Activated naive CD8-positive, alpha-beta T cell treated with anti-CD3 and anti-CD28 coated beads, Interleukin-2, amount 10 ng/mL, durations not matched to agents 7 days and 5 days (primary cell): ENCODE measurements at places on chromosomes 1 and 21.

DNA sequence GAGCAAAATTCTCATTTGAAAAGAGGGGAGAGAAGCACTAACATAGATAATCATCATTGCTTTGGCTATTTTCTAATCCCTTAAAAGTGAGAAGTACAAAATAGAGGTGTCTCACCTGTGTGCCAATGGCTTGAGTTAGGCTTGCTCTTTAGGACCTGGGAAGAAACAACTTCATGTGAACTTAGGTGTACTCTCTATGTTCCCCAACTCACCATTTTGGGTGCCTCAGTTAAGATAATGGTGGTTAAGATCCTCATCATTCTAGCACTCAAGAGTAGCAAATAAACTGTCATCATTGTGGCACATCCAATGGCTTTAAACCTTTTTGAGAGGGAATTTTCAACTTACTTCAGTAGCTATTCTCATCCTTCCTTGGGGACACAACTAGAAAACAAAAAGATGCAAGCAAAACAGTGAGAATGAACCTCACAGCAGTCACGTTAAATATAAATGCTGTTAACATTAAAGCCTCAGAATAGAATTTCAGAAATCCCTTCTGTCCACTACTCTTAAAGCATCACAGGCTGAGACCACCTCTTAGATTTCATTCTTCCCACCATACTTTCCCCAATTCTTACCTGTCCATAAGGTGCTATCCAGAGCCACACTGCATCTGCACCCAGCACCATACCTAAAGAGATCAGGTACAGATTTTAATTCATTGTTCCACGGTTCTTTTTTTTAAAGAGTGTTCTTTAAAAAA, 1.2 kb downstream of the GAS5 start:
- no peak for DNase-seq

- no peak for DNase-seq
These were observed 82.8 kb downstream of the DMRTB1 start for GRCh38 chr1:53541761-53542550.

DNA sequence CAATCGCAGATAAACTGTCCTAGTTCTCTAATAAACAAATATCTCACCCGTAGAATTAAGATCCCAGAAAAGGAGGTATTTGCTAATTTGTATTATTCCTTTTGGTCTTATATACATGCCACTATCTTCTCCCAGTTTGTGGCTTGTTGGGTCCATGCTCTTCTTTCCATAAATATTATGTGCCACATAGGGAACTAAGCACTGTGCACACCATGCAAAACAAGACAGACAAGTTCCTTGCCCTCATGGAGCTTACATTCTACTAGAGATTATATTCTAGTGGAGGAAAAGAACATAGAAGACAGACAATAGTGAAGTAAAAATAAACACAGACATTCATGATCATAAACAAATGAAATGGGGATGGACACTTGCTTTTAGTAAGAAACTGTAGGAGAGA, 4.7 kb downstream of the GART start:
- no peak for DNase-seq

- DNase-seq = peak; percentile 61
These were observed 450 bp downstream of the S100A10 start for GRCh38 chr1:151993084-151993733.

DNA sequence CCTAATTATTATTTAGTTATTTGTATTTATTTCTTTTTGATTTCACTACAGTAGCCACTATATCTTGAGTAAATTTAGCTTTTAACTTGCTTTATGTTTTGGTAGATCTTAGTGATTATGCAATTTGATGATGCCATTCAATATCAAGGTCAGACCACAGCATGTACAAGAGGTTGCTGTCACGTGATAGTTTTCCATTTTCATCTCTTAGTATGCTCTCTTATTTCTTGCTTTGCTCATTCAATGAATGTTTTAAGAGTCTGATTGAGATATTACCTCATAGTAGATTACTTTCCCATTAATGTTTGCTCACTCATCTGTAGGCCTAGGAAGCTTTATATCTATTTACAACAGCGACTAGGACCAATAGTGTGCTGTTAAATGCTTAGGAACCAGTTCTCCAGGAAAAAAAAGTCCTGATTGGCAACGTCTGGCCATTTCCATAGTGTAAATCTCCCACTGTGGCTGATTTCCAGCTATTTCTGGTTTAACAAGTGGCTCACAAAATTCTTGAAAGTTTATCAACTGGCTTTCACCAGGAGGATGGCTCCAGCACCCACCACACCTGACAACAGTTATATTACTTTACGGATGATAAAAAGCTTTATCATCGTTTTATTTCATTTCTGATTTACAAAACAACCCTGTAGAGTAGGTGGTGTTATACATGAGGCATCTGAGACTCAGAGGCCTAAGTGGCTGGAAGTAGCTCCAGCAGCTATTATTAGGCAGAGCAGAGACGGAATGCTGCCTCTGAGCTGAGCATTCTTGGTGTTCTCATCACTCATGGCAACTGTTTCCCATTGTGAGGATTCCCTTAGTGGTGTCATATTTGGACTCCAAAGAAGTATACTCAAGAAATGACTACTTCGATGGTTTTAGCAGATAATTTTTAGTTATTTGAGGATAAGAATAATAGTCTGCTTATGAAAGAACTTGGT, 235.2 kb downstream of the DISC1 start:
- DNase-seq = no peak

DNA sequence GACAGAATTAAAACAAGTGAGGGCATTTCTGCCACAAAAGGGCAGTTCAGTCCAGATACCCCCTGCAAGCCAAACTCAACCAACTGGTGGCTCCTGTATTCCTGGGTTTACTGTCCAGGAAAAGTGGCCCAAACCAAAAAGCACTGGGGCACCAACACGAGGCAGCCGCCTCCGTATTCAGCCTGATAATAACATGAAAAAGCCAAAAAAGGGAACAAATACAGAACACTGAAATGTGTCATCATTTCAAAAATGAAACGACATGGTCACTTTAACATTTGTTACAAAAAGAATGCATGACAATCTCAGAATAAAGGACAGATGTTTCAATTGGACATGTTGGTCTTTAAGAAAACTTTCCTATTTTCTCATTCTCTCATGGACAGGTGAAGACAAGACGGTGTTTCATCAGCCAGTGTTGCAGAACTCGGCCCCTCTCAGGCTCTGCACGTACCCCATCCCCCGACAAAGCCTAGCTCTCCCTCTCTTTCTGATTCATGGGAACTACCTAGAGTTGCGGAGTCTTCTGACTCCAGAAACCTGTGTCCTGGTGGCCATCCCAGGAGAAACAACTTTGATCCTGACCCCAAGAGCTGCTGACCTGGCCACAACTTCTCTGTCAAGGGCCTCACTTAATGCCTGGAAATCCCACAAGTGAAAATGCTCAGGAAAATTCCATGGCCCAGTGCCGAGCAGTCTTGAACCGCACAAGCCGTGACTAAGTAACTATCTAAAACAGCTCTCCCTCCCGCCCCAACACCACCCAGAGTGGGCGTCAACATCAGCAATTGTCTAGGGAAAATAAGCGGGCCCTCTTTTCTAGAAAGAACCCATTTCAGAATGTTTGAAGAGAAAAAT, 27.1 kb downstream of the ZBTB17 start:
- no peak for DNase-seq

DNA sequence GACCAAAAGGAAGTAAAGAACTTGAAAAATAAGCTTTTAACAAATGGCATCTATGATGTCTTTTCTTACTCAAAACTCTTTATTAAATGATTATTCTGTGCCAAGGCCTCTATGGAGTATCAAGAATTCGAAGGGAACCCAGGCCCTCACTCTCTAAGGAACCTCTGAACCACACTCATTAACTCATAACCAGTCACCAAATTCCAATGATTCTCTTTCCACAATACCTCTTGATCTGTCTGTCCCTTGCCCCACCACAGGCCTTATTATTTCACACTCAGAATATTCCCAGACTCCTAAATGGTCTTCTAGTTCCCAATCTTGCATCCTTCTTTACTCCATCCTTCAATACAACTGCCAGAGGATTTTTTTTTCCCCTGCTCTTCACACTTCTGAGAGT, 37.0 kb downstream of the PCSK9 start:
- DNase-seq = no peak

GRCh38 chr21:31609081-31609480, 50.4 kb upstream of the SOD1 start:
- no peak for DNase-seq
